T-helper 17 cell (primary cell): ENCODE measurements at places on chromosomes 12 and 14.
A peak's percentile ranks its signal among the peaks of the same experiment; 100 is the strongest.

GRCh38 chr12:71315328-71315985 lies 124.1 kb upstream of the LGR5 start:
- DNase-seq, result no peak

DNA sequence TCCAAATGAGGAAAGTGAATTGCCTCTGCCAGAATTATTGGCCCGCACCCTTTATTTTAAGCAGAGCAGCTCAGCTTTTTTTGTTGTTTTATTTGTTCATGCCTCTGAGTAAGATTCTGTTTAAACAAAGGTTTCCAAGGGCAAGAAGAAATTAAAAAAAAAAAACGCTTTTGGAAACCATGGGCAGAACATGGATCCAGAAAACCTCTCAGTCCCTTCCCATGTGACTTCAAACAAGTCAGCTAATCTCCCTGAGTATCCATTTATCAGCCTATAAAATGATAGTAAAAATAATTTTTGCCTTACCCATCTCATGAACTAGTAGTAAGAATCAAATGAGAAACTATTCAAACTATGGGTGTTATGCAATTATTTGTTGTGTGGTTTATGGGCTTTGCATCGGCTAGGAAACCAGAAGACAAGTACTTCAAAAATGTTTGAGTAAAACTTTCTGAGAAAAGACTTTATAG lies 27.6 kb downstream of the KITLG start:
- no peak for DNase-seq

GRCh38 chr12:40152783-40153383 lies 47.0 kb upstream of the SLC2A13 start:
- peak; percentile 18 for DNase-seq

- no peak for DNase-seq
These were observed 40.8 kb upstream of the OTOGL start for GRCh38 chr12:80058586-80058985.

DNA sequence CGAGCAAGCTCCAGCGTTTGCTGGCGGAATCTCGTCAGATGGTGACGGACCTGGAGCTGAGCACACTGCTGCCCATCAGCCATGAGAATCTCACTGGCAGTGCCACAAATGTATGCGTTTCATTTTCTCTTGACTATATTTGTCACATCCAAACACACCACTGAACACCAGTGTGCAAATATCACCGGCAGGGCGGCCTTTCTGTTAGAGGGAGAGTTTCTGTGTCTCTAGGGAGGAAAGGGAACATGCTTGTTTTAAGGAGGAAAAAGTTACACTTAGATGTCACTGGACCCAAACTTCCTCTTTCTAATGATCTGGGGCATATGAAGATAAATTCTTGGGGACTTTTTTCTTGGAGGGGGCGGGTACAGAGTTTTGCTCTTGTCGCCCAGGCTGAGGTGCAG lies 21.9 kb upstream of the HIP1R start:
- no peak for DNase-seq

DNA sequence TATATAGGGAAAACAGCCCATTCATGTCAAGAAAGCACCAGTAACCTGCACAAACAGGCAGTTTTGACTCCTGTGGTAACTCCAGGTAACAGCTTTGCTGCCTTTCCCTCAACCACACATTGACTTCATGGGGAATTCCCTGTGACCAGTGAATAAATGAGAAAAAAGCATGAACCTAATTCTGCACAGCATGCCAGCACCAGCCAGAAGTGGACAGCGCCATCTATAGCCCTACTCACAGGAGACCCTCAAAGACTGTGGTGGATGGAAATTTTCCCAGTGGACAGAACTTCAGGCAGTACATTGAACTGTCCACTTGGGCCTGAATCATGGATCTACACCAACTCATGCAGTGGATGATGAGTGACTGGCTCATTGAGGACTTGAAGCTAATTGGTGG lies 152.1 kb downstream of the SLC8A3 start:
- no peak for DNase-seq

DNA sequence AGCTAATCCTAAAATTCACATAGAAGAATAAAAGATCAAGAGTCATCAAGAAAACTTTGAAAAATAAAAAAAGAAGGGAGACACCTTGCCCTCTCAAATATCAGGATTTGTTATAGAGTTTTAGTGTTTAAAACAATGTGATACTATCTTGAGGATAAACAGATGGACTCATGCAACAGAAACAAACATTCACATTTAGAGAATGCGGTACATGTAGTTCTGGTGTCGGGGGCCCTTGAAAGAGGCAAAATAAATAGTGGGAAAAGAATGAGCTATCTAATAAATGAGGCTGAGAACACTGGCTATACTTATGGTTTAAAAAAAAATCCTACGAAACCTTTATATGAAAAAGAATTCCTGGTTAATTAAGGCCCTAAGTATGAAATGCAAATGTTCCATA lies 127.7 kb downstream of the LLPH start:
- no peak for DNase-seq

GRCh38 chr14:77709412-77709811 lies 1.5 kb downstream of the SLIRP start:
- no peak for DNase-seq

DNA sequence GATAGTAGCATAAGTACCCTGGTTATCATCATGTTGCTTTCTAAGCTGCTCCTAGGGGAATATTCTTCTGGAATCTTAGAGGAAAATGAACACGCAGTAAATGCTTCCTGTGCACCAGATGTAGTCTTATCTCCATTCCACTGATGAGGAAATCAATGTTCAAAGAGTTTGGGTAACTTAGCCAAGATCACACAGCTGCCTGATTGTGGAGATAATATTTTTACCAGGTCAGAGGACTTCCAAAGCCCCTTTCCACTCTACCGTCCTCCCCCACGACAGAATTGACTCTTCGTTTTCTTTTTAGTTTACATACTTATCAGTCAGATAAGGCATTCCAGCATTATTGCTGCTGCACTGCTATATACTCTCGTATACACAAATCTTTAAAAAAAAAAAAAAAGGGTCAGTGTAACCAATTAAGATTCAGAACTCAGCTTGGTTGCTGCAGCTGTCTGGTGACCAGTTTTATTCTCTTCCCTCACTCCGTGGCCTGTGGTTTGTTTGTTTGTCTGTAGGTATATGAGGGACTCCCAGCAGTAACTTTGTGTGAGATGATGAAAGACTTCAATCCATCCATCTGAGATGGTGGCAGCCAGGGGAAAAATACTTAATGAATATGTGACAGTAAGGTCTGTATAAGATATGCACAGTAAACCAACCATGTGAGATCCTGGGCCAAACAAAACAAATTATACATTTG lies 110.5 kb downstream of the TGFB3 start:
- DNase-seq, result no peak

DNA sequence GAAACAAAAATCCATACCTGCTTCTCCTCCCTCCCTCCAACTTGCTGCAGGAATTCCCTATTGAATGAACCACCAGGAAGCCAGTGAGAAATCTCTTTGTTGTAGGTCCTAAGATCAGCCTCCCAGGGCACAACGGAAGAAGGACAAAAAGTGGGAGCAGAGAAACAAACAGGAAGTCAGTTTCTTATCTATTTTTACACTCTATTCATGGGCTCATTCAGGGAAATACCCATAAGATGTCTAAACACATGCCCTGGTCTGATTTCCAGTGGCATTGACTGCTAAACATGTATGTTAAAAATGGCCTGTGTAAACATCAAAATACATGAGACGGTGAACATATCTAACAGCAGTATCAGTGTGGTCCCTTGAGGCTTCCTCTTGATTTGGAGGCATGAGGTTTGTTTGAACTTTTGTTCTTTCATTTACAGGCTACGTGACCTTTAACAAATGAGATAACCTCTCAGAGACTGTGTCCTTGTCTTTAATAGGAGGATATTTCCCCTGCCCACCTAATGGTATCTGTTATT lies 18.8 kb downstream of the GPR65 start:
- DNase-seq, result no peak

DNA sequence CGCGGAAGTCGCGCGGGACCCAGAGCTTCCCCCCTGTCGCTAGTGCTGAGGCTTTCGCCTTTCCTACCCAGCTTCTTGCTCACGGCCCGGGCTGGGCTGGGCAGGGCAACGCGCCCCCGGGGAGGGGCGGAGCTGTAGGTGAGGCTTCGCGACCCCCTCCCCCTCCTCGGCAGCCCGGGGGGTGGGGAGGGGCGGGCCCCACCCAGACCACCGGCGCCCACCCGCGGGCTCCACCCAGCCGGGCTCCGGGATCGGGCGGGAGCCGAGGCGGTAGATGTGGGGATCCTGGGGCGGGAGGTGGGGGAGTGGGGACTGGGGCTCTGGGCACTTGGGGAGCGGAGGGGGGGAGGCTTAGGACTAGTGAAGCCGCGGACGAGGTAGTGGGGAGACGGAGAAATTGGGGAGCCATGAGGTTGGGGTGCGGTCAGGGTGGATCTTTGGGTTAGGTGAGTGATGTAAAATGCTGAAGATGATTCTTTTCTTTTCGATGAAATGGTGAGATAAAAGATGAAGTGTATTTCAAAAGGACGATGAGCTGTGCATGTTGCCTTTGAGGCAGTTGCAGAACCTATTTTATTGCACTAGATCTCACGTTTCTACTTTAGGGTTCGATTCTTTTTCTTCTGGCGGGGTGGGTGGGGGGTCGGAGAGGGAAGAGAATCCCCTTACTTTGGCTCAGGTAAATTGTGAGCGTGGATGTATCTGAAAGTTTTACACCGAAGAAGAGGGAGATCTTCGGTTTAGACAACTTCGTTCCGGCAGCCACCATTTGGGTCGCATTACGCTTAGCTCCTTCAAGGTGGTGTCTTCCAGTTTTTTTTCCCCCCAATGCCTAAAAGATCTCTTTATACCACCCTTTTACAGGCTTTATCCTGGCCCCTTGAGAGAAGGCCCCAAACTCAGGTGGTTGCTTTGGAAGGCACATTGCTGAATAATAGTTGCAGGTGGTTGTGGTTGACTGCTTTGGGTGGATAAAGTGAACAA lies 619 bp downstream of the ERC1 start:
- DNase-seq, result no peak

- no peak for DNase-seq
These were observed 42.5 kb downstream of the SPRING1 start for GRCh38 chr12:116695464-116695725.

GRCh38 chr12:121248622-121249021 lies 38.7 kb downstream of the P2RX4 start:
- no peak for DNase-seq

GRCh38 chr14:55255979-55256378 lies 15.2 kb upstream of the FBXO34 start:
- no peak for DNase-seq

- DNase-seq, result no peak
These were observed 338.1 kb downstream of the SOX5 start for GRCh38 chr12:23611320-23611719.

- DNase-seq, result no peak
These were observed 15.4 kb downstream of the TMEM52B start for GRCh38 chr12:10194160-10194670.

DNA sequence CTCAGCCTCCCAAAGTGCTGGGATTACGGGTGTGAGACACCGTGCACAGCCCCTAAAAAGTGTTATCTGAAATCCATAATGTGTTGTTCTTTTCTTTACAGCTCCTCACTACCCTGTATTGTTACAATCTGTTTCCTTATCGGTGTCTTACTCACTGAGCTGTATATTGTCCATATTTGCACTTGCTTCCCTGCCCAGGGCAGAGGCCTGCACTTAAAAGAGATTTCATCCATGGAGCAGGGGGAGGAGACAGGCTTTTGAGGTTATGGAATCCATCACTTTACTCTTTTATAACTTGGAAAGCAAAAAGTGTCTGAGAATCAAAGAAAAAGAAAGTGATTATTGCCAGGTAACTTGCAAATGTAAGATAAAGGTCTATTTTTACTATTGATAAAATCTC lies 251.0 kb downstream of the DIO2 start:
- no peak for DNase-seq

GRCh38 chr14:91317381-91318308 lies 73.1 kb upstream of the GPR68 start:
- DNase-seq, result peak; percentile 58

- DNase-seq, result no peak
These were observed 201.1 kb downstream of the PIK3C2G start for GRCh38 chr12:18462442-18462841.

DNA sequence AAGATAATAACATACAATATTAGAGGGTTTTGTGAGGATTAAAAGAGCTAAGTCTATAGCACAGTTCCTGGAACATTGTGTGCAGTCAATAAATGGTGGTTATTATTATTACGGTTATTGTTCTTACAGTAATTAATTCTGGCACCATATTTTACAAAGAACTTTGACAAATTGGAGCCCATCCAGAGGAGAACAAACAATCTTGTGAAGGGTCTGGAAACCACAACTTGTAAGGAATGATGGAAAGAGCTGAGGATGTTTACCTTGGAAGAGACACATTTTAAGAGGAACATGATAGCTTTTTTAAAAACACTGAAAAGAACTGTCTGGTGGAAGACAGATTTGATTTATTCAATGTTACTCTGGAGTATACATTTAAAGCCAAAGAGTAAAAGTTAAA lies 150.5 kb upstream of the KRR1 start:
- DNase-seq, result no peak

GRCh38 chr12:1606021-1606622 lies 11.7 kb upstream of the FBXL14 start:
- no peak for DNase-seq

GRCh38 chr14:70045844-70046535 lies 142.8 kb downstream of the SLC8A3 start:
- DNase-seq, result no peak

DNA sequence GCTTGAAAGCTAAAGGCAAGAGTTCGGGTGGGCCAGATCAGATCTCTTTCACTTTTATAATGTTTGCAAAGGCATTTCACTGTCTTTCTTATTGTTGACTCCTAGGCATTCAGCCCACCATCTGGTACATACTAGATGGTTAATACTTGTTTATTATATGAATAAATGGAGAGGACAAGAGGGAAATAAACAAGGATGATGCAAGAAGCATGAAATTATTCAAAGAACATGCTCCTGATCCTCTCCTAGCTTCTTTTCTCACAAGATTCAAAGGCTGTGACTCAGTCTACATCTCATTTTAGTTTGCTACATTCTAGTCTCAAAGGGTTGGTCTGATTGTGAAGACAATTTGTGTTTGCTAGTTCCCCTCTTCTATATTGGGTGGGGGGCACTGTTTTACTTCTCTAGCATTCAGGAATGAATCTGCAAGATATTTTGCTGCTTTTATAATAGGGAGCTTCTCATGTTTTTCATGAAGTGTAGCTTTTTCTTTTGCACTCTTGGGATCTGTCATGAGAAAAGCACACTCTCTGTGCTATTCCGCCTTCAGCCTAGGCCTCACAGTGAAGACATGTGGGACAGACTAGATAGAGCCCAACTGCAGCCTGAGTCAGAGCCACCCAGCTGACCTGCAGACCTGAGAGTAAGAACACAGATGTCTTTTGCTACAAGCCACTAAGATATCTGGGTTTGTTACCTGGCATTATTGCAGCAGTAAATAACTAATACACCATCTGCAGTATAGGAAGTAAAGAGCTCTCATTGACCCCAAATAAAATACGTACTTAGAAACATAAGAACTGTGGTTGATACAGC lies 65.7 kb downstream of the PTHLH start:
- DNase-seq, result no peak

GRCh38 chr12:59886131-59886733 lies 290.4 kb downstream of the SLC16A7 start:
- DNase-seq, result no peak
